ENCODE measurements at places on chromosomes 11 and 22.
A peak's percentile ranks its signal among the peaks of the same experiment; 100 is the strongest.

- DNase-seq = no peak
Observed at GRCh38 chr11:102073253-102073652, 26.0 kb downstream of the CFAP300 start.

GRCh38 chr11:64990222-64990923 lies 6.4 kb downstream of the BATF2 start:
- DNase-seq = no peak

DNA sequence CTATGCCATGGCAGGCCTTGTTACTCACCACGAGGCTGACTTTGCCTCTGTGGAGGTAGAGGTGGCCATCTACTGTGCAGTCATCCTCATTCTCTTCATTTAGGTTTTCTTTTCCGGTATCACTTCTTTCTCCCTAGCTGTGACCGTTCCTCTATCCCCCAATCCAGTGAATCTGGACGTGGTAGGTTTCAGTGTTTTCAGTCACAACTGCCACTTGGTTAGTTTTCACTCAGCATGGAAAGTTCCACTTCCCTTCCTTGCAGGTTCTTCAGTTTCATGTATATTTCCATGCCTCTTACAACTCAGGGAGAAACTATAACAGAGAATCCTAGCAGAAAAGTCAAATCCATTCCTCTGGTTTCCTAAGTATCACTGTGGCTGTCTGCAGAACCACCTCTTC lies 1.9 kb downstream of the HPS4 start:
- DNase-seq = no peak

DNA sequence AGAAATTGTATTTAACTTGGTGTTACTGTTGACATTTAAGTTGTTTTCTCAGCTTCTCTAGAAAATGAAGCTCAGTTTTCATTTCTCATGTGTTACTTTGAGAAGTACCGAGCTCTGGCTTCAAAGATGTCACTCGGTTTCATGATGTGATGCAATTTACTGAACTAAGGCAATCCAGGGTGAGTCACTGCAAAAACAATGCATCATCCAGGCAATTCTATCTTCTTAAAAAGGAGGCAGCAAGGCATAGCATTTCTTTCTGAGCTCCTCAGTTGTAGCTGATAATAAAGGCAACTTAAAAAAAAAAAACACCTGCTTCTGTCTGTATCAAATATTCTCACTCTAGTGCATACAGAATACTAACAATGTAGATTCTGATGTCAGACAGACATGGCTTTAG lies 91.1 kb upstream of the KCNA4 start:
- DNase-seq = no peak

DNA sequence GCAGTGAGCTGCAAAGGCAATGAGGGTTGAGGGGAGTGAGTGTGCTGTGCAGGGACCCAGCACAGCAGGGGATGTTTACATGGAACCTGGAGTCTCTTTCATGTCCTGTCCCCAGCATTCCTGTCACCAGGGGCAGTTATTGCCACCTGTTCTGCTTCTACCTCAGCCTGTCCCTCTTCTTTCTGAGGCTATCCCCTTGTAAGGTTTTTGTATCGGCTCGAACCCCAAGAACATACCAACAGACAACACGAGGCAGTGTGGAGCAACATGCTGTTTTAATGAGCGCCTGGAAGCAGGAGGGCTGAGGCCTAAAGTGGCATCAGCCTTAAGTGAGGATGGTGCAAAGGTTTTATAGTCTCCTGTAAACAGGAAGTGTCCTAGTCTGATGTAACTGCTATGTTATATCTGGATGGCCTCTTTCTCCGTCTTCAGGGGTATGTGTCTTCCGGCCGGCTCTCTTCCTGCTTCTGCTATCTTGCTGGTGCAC lies 3.9 kb downstream of the SCGB2A2 start:
- no peak for DNase-seq

DNA sequence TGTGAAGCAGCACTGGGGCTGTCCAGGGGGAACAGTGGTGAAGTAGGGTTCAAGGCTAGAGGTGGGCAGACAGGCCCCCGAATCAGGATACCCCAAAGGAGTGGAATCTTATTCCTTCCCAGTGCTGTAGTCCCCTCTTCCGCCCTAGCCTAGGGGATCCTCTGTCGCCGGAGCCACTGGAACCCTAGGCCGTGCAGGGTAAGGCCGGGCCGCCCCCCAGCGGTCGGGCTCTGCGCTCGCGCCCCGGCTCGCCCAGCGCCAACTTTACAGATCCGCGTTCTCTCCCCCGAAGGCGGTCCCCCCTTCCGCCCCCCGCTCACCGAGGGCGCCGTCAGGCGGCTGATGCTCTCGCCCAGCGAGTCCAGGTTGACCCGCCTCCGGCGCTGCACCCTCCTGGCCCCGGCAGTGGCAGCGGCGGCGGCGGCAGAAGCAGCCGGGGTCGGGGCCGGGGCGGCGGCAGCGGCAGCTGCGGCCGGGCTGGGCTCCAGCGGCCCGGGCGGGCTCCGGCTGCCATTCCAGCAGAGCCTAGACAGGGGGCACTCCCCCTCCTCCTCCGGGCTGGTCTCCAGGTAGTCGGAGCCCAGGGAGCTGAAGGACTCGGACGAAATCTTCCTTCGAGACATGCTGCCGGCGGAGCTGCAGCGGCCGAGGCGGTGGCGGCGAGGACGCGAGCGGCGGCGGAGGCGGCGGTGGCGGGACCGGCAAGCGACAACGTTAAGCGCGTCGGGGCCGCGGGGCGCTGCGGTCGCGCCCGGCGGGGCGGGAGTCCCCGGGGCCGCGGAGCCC lies 650 bp downstream of the GUCY1A2 start:
- peak; percentile 31 for DNase-seq

DNA sequence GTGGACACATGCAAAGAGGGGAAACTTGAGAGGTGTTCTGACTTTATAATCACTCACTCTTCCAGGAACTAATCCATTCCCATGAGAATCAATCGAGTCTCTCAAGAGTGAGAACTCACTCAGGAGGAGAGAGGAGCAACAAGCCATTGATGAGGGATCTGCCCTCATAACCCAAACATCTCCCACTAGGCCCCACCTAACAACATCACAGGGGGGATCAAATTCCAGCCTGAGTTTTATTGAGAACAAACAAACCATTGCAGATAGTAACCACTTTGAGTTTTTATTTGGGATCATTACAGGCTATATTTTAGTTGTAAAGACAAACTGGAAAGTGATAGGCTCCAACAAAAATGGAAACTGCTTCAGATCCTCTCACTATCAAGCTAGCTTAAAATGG lies 328.8 kb upstream of the CTSC start:
- DNase-seq = no peak

DNA sequence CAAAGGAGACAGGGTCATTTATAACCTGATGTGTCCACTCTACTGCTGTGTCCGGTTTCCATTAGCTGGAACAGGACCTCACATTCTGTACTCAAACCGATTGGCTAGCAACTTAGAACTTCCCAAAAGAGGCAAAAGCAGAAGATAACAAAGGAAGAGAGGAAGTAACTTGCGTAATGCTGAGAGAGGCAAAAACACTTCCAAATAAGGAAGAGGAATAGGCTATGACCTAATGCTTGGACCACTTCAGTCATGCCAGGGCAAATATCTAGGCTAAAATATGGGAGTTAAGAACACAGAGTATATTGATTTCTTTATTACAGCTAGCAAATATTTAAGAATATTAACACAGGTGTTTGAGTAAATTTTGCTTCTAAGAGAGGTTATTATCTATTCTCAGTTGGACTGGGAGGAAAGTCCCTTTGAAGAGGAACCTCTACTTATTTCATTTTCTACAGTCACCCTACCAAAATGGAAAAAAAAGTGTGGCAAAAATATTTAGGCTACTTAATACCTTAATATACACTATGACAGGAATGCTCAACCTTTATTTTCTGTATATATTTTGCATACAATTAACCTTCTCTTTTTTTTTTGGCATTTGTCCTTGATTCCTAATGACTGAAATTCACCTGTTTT lies 499.8 kb upstream of the CHORDC1 start:
- no peak for DNase-seq

DNA sequence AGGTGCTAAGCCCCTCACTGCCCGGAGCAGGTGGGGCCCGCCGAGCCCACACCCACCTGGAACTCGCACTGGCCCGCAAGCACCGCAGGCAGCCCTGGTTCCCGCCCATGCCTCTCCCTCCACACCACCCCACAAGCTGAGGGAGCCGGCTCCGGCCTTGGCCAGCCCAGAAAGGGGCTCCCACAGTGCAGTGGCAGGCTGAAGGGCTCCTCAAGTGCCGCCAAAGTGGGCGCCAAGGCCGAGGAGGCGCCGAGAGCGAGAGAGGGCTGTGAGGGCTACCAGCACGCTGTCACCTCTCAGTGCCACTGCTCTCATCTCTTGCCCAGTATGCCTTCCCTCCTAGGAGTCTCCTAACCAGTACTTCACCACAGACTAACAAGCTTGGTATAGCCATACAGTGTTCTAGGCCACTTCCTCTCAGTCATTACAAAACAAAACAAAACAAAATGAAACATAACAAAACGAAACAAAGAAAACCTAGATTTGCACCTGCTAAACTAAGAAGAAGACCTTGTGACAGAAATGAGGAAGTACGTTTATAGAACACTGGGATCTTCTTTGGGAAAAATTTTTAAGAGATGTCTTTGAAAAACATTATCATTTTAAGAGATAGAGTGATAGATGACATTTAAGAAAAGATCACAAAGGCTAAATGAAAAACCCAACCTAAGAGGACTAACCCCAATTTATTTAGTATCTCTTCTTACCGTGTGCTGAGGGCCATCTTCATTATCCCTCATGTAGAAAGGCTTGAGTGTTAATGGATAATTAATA lies 47.7 kb upstream of the GAB2 start:
- DNase-seq = no peak

GRCh38 chr11:66082946-66083698 lies 13.1 kb downstream of the PACS1 start:
- no peak for DNase-seq

- DNase-seq = peak; percentile 57
Observed at GRCh38 chr11:120013325-120014250, 124.3 kb downstream of the TRIM29 start.

DNA sequence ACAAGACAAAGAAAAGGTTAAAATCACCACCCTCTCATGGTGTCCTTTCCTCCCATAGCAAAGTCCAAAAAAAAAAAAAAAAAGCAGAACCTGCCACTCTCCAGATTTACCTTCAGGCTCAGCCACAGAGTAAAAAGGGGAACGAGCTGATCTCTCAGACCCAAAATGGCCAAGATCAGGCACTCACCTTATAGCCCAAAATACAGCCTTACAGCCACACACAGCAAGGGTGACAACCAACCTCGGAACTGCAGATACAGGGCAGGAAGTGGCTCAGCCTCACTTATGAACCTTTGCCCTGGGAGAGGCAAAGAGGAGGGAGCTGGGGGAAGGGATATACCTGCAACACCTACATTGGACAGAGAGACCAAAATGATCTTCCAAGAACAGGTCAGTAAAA lies 4.5 kb downstream of the FHIP1B start:
- no peak for DNase-seq

GRCh38 chr22:20243537-20244249 lies 24.4 kb downstream of the RTN4R start:
- peak; percentile 83 for DNase-seq

GRCh38 chr11:120239713-120240640 lies at the start of gene POU2F3:
POU2F3 (plus strand) TSS chr11:120240140; CDS start chr11:120240344, 204 bp downstream.
- no peak for DNase-seq

DNA sequence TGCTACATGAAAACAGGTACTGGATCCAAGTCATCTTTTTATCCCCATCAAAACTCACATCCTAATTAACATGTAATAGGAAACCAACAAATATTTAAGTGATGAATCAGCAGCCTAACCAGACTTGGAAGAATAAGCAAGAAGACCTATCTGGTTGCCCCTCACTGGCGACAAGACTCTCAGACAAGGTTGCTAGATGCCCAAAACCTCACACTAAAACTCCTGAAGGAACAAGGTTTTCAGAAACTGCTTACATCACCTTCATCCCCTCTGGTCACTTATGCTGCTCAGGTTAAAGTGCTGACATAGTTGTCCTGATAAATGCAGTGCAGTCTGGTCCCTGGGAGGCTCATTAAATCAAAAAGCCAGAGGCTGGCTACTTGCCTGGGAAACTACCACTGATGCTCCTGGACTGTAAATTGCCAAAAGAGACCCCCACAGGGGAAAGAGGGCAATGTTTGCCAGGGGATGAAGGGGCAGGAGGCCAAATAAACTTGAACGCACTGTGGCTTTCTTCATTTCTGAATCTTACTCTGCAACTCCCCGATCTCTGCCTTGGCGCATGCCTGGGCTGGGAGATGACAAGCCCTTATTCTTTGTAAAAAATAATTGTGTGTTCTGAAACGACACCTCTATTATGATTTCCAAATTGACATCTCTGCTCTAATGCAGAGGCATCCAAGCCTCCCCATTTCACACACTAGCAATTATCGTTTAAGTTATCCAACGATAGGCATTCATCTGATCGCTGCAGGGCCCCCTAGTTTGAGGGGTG lies 72.7 kb downstream of the AMBRA1 start:
- DNase-seq = no peak

DNA sequence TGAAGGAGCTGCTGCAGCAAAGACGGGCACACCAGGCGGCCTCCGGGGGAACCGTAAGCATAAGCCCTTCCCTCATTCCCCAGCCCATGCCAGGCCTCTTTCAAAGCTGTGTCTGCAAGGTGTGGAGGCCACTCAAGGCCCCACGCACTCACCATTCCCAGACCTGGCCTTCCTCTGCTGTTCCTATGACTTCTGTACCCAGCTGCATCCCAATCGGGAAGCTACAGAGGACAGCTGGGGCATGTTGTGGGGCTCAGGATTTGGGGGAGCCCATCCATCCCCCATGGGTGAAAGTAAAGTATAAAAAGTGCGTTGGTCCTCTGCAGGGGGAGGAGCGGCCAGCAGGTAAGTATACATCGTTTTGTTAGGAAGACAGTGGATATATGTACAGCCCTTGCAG lies 2.2 kb downstream of the POU2AF3 start:
- DNase-seq = no peak

DNA sequence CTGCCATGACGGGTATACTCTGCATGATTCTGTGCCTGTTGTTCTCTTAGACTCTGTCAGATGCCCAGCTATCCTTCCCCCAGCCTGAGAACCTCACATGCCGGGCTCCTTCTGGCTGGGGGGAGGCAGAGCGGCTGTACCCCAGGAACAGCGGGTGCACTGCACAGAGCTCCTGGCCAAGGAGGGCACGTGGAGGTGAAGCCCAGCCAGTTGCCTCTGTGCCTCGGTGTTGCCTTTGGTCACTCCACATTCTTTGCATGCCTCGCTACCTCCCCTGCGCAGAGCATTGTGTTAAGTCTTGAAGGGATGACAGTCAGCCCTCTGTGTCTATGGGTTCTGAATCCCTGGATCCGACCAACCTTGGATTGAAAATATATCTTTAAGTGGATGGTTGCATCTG lies 77.7 kb downstream of the FEZ1 start:
- DNase-seq = no peak

- DNase-seq = no peak
Observed at GRCh38 chr11:122089111-122089510, 26.9 kb downstream of the BLID start.

Data from amygdala (tissue), 56 donors.